NCI-H2107 (cell line): ENCODE measurements at places on chromosomes 12 and 14.

DNA sequence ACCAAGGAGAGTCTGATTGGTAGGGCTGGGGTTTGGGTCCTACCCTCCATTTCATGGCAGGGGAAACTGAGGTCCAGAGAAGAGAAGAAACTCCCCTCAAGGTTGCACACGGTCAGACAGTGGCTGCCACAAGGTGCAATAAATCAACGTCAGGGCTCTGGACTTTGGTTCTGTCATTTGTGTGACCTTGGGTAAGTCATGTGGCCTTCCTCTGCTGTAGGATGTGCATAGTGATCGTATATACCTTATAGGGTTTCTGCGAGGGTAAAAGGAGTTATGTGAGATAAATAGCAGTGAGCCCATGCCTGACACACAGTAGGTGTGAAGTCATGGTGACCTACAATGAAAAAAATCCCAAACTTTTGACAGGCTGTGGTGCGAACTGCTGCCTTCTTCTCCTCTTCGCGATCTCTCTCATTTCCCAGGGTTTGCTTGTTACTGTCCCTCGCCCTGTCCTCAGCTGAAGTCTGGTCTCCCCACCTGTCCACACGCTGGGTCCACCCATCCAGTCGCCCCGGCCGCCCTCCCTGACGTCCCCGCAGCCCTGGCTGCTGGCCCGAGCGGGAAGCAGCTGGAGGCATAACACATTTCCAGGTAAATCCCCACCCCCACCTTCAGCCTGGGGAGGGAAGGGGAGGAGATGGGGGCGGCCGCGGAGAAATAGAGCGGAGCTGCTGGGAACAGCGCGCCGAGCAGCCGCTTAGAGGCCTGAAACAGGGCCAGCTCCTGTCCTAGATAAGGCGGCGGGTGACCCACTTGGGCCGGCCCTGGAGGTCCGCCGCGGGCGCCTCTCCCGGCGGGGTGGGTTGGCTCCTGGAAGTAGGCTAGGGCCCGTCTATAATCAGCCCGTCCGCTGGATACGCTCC is 1.8 kb upstream of the FAM222A start:
- no peak for DNase-seq

DNA sequence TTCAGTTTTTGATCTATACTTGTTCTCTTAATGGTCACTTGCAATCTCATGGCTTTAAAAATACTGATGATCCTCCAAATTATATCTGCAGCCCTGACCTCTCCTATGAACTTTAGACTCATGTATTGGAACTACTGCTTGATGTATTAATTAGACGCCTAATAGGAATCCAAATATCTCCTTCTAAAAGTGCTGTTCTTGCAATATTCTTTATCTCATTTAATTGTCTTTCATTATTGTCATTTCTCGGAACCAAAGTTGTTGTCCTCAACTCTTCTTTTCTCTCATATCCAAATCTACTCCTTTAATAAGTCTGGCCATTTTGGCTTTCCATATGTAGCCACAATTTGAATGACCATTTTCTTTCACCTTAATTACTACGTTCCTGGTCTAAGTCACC is 907.6 kb upstream of the SEL1L start:
- DNase-seq: no peak

DNA sequence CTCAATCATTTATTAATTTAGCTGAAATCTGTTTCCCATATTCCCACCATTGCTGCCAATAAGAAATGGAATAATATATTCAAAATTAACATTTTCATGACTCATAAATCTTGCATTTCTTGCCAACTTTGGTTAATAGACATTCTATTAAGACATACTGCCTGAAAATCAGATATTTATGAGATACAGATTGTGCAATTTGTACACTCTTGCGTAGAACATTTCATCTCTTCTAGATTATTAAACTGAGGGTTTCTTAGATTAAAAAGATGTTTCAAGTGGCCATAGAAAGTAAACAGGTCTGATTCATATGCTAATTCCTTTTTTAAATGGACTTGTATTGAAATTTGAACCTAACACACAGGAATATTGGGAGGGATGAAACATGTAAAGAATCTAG is 9.1 kb downstream of the LTA4H start:
- DNase-seq: no peak

DNA sequence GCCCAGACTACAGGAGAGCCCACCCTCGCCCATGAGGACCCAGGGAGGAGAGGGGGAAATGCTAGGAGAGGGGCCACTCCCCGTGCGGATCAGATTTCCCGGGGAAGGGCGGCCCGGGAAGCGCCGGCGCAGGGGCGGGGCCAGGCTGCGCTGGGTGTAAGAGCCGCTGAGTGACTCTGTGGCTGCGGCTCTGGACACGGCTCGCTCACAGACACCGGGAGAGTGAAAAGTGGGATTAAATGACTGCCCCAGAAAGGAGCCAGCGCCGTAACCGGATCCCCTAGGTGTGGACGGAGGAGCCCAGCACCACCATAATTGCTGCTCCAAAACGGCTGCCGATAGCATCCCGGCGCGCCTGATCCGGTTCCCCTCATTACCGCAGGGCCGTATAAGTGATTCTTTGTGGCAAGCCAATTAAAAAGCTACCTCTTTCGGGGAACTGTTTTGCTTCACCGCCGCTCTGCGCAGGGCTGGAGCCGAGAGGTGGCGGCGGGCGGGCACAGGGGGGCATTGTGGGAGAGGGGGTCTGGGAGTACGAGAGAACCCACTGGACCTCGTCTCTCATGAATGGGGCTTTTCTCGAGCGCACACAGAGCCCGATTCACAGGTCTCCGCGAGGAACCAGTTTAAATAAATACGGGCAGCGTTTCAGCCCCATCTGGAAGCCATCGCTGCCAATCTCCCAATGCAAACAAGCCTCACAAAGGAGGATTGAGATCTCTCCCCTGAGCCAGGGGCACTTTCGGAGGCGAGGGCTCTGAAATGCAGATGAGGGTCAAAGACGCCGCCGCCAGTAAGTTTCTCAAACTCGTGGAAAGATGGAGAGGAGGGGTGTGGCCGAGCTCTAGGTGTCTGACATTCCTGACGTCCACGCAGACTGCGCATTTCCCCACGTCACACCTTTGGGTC is 2.5 kb downstream of the COL2A1 start:
- peak; percentile 79 for DNase-seq

- DNase-seq: no peak
Observed at GRCh38 chr12:106446419-106447092, 89.0 kb downstream of the POLR3B start.

DNA sequence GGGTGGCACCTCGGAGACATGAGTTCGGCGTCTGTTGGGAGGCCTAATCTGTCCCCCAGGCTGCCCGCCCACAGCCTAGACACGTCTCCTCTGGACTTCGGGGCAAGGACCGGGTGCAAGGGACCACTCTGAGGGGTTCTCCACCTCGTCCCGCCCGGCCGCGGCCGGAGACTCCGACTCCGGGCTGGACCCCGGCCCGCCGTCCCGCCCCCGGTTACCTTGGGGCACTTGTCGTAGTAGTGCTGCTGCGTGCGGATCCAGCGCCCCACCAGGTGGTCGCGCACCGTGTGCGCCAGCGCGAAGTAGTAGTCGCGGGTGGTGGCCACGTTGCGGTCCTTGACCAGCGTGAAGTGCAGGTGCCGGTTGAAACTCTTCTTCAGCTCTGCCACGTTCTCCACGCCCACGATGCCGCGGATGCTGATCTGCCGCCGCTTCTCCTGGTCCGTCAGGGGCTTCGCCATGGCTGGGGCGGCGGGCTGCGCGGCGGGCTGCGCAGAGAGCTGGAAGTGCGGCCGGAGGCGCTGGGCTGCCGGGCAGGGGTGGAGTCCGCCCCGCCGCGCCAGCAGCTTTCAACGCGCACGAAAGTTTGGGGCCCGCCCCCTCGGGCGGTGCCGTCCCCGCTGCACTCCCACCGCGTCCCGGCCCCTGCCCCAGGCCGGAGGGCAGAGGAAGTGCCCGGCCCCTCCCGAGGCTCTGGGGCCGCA is at the start of gene PYGL:
TSS of gene PYGL (minus strand) at position 541 of the 704 bp plus-strand sequence. CDS start at position 461, 80 bp downstream.
- no peak for DNase-seq

DNA sequence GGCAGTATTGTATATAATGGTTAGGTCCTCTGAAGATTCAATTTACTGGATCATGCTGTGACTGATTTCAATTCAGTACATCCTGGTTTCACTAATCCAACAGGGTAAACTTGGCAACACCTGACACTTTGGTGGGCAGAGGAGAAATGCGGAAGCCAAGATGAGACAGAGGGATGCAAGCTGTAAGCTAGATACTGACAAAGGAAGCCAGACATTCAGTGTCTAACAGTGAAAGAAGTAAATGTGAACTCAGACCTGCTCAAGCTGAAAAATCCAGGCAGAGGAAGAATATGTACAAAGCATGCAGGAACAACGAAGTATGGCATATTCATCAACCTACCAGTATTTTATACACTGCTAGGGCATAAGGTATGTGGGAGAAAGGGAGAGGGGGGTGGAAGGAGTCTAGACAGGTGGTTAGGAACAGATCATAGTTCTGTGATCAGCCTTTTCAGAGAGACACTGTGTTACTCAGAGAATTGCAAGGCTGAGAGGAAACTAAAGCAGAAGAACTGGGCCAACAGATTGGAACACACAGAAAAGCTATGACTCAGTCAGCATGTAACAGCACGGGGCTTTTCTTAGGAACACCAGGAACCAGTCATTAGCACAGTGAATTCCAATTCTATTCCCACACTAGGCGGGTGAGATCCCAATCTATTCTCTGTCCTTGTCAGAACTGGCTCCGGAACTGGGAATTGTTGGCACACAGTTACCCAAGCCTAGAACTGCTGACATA is 40.3 kb downstream of the NELL2 start:
- DNase-seq: no peak

- DNase-seq: no peak
Observed at GRCh38 chr14:57864659-57865058, 1.2 kb downstream of the SLC35F4 start.

- DNase-seq: no peak
Observed at GRCh38 chr12:85310456-85311076, 30.5 kb downstream of the ALX1 start.

GRCh38 chr12:88733008-88733407 is 152.7 kb upstream of the KITLG start:
- no peak for DNase-seq

- DNase-seq: no peak
Observed at GRCh38 chr12:10540776-10541205, 35.1 kb downstream of the EIF2S3B start.

GRCh38 chr12:119338593-119339363 is 4.2 kb downstream of the CCDC60 start:
- DNase-seq: no peak

- no peak for DNase-seq
Observed at GRCh38 chr14:93977790-93978581, 1.6 kb upstream of the ASB2 start.

DNA sequence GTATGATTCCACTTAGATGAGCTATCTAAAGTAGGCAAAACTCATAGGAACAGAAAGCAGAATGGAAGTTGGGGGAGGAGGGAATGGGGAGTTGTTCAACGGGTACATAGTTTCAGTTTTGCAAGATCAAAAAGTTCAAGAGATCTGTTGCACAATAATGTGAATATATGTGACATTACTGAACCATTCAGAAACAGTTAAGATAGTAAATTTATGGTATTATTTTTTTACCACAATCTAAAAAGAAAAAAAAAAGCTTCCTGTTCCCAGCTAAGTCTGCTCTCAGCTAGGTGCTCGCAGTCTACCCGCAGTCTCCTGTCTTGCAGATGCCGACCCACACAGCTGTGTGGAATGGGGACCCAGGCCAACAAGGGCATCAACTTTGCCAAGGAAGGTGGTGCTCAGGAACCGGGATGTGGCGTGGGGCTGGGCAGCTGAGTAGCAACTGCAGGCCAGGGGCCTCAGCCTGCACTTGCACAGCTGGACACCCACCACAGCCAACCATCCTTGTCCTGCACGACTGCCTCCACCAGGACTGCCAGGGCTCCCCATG is 15.3 kb upstream of the ANO6 start:
- no peak for DNase-seq

DNA sequence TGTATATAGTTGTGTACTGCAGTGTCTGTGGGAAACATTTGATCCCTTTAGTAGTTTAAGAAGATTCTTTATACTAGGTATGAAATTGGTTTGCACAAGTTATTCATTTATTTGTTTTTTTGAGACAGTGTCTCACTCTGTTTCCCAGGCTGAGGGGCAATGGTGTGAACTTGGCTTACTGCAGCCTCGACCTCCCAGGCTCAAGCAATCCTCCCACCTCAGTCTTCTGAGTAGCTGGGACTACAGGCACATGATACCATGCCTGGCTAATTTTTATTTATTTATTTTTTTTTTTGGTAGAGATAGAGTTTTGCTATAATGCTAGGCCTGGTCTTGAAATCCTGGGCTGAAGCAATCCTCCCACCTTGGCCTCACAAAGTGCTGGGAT is 209.4 kb downstream of the RASSF9 start:
- DNase-seq: no peak

DNA sequence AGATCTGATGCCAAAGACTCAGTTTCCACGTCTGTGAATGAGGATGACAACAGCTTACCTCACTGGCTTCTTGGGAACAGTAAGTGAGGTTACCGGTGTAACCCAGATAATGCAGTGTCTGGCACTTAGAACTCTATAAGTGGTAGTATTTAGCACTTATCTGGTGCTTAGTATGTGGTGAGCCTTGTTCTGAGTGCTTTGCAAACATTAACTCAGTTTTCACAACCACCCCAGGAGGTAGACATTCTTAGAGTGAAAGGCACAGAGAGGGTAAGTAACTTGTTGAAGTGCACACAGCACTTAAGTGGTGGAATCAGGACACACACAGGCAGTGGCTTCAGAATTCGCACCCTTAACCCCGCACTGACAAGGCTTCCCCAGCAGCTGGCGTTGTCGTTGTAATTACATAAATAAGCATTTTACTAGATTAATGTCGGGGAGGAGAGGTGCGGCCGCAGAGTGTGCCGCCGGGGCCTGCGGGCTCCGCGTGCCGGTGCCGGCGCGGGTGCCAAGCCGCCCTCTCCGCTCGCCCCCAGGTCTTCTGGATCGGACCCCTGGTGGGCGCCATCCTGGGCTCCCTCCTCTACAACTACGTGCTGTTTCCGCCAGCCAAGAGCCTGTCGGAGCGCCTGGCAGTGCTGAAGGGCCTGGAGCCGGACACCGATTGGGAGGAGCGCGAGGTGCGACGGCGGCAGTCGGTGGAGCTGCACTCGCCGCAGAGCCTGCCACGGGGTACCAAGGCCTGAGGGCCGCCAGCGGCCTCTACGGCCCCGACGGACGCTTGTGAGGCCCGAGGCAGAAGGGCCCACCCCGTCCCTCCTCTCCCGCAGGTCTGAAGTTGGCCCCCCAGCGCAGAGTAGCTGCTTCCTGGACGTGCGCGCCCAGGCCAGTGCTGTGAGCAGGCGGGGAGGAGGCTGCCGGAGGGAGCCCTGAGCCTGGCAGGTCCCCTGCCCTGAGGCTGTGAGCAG is 4.6 kb downstream of the AQP2 start:
- DNase-seq: no peak

DNA sequence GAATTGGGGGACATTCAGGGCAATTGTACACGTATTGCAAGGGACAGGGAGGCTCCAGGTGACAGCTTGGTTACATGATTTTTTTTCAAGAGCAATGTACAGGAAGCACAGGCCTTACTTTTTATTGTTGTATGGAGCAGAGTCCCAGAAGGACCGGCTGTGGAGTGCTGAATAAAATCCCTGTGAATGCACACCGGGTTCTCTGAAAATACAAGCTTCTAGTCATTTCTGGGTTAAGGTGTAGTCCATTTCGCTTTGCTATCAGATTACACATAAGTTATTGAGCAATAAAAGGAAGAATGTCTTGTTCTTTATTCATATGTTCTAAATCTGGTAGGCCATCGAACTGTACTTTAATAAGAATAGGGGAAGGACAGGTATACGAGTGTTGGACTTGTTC is 52.2 kb downstream of the PDE3A start:
- DNase-seq: no peak

GRCh38 chr14:89455412-89455811 is 38.4 kb upstream of the FOXN3 start:
- no peak for DNase-seq

- DNase-seq: no peak
Observed at GRCh38 chr12:19687371-19687770, 248.1 kb downstream of the AEBP2 start.

- DNase-seq: no peak
Observed at GRCh38 chr14:50089208-50089607, 27.2 kb downstream of the VCPKMT start.
